ENCODE measurements at places on chromosomes 4 and X.

- no peak for DNase-seq
Measured at GRCh38 chrX:46380148-46380752, 165.0 kb downstream of the ZNF674 start.

GRCh38 chr4:154231806-154232478 lies 259.7 kb downstream of the DCHS2 start:
- DNase-seq: no peak

- no peak for DNase-seq
Measured at GRCh38 chr4:129322920-129323319, 227.0 kb downstream of the C4orf33 start.

- no peak for DNase-seq
Measured at GRCh38 chrX:46710927-46711623, 47.8 kb downstream of the SLC9A7 start.

- DNase-seq: no peak
Measured at GRCh38 chrX:129599996-129600395, 54.8 kb downstream of the APLN start.

DNA sequence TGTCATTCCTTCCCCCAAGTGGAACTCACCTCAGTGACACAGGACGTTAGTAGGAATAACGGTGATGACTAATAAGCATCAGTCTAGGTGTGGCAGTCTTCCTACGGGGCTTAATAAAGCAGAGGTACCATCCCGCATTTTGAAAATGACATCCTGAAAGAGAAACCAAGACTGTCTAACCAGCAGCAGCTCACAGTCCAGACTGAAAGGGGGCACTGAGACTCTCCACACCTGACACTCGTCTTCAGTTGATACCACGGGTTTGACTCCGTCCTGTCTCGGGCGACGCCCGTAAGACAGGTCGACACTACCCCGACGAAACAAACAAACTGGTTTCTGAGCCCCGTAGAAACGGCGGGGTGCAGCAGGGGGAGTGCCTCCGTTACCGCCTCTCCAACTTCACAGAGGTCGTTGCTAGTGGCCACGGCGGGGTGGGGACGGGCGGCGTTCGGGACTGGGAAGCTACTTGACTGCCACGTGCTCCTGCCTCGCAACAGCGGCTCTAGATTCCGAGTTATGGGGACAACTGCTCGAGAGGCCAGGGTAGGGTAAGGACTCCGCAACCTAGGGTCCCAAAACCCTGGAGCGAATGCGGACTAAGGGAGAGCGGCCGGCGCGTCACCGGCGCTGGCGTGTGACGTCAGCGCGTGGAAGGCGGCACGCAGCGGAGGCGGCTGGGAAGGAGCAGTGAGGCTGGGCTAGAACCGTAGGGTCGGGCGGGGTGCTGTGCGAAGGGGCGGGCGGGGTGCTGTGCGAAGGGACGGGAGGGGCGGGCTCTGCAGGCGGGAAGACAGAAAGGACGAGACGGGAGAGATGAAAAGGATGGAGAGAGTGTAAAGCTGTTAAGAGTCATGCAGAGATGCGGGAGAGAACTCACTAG lies at the start of gene NEK1:
Gene NEK1, minus strand, starts transcription at position 593 of the 880 bp plus-strand sequence. CDS start 9,953 bp downstream, outside the sequence.
- DNase-seq: peak; percentile 89

GRCh38 chr4:147057611-147058190 lies 112.0 kb upstream of the TTC29 start:
- DNase-seq: peak; percentile 6

GRCh38 chrX:129665916-129666644 lies 11.3 kb upstream of the APLN start:
- no peak for DNase-seq

- no peak for DNase-seq
Measured at GRCh38 chr4:40515398-40516293, 114.0 kb downstream of the RBM47 start.

- no peak for DNase-seq
Measured at GRCh38 chrX:31423609-31424189, 351.9 kb upstream of the FTHL17 start.

- DNase-seq: no peak
Measured at GRCh38 chr4:30770049-30770549, 49.9 kb downstream of the PCDH7 start.

DNA sequence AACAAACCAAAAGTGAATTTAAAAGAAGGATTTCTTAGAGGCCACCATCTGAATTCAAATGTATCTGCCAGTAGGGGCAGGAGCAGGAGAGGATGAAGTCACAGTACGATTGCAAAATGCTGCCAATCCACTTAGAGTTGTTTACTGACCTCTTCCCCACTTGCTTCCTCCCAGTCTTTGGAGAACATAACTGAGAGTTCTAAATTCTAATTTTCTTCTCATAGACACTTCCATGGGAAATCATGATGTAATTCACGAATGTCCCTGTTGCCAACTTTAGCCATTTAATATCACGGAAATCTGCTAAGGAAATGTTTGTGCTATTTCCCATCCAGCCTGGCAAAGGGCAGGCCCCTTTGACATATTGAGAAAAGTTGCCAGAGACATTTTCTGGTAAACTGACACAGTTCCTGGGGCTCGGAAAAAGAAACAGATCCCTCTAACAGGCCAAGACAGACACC lies 33.6 kb upstream of the NOCT start:
- no peak for DNase-seq

- no peak for DNase-seq
Measured at GRCh38 chrX:130884627-130885026, 18.4 kb downstream of the ENOX2 start.

DNA sequence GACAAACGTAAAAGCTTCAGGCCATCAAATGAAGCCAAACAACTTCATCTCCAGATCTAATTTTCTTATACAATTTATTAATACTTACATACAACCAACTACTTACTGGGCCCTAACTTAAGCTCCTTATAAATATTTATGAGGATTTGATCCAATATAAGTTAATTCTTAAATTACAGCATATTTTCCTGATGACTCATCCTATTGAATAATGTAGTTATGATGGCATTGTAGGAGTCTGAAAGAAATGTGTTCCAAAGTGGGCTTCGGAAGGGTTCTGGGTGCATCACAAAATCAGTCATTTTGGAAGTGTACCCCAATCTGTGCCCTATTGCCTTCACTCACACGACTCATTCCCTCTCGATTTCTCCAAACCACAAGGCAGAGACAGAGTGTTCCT lies 455.1 kb upstream of the CTSO start:
- DNase-seq: no peak

- peak; percentile 100 for DNase-seq
Measured at GRCh38 chr4:128287871-128288688, 467 bp upstream of the PGRMC2 start.

DNA sequence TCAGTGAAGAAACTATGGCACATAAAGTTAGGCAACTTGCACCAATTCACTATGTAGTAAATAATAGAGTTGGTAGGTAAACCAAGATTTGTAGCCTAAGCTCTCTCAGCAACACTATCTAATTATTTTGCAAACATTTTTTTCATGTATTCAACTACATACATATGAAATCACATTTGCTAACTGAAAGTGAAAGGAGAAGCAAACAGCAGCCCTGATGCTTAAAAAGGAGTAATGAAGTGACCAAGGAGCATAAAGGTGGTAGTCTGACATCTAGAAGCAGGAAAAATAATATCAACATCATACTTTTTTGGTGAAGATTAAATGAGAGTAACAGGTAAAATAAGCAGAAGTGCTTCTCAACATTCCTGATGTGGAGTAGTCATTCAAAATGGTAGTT lies 603.7 kb downstream of the GRXCR1 start:
- DNase-seq: no peak

DNA sequence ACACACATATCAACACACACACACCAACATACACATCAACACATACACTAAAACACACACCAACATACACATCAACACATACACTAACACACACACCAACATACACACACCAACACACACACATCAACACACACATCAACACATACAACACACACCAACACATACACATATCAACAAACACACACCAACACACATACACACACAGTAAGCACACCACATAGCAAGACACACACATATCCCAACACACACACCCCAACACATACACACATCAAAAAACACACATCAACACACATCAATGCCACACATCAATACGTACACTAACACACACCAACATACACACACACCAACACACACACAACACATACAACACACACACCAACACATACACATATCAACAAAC lies 40.9 kb upstream of the MAN2B2 start:
- no peak for DNase-seq

GRCh38 chr4:136864604-136865185 lies 667.6 kb downstream of the PCDH18 start:
- peak; percentile 37 for DNase-seq

DNA sequence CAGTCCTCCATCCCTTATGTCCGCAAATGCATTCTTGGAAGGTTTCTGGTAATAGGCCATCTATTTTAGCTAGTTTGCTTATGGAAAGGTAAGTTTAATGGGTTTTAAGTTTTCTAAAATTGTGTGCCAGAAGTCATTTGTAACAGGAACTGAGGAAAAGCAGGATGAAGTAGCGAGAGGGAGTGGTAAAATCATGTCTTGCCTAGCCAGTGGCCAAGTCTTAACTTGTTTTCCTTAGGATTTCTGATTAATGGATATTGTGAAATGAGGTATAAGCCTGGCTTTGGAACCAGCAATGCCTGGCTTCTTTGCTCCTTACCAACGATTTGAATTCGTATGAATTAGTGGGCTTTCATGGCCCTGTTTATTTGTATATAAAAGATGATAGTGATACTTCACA lies 7.3 kb downstream of the SEC24B start:
- DNase-seq: no peak

DNA sequence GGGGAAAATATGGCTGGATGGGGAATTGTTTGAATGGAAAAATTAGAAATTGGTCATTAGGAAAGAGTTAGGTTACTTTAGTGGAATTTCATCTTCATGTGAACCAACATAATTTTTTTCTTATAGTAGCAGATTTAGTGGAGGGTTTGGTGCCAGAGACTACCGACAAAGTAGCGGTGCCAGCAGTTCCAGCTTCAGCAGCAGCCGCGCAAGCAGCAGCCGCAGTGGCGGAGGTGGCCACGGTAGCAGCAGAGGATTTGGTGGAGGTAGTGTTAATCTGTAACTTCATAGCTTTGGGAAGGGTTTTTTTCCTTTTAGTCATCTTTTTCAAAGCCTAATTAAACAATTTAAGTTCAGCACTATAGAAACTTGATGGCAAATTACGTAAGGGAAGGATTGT lies 13.2 kb downstream of the DDX3X start:
- no peak for DNase-seq

GRCh38 chr4:133803341-133803740 lies 398.2 kb downstream of the PABPC4L start:
- no peak for DNase-seq

GRCh38 chr4:80294206-80294605 lies 27.7 kb downstream of the FGF5 start:
- DNase-seq: no peak

- no peak for DNase-seq
Measured at GRCh38 chr4:47410271-47410670, 53.2 kb downstream of the COMMD8 start.

DNA sequence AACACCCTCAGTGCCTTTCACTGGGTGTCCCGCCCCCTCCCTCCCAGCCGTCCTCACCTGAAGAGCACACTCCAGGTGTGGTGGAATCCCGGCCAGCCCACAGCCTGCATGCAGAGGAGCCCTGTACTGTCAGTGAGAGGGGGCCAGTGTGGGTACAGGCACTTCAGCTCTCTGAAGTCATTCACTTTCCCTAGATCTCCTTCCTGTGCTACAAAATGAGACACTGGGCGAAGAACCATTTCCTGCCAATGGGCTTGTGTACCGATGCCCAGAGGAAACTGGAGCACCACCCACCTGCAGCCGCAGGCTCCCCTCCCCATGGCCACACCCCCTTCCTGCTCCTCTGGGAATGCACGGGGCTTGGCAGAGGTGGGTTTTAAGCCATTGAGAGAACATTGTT lies 73.9 kb upstream of the C4orf50 start:
- peak; percentile 12 for DNase-seq

GRCh38 chr4:147864607-147865006 lies 132.7 kb downstream of the ARHGAP10 start:
- DNase-seq: no peak

DNA sequence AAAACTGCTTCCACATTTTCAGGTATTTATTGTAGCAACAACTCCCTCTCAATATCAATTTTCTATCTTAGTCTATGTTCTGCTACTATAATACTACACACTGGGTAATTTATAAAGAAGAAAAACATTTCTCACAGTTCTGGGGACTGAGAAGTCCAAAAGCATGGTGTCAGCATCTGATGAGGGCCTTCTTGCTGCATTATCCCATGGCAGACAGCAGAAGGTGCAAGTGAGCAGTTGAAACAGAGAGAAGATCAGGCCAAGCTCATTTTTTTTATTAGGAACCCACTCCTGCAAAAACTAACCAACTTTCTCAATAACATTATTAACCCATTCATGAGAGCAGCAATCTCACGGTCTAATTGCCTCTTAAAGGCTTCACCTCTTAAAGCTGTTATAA lies 376.0 kb downstream of the RAB28 start:
- DNase-seq: no peak

DNA sequence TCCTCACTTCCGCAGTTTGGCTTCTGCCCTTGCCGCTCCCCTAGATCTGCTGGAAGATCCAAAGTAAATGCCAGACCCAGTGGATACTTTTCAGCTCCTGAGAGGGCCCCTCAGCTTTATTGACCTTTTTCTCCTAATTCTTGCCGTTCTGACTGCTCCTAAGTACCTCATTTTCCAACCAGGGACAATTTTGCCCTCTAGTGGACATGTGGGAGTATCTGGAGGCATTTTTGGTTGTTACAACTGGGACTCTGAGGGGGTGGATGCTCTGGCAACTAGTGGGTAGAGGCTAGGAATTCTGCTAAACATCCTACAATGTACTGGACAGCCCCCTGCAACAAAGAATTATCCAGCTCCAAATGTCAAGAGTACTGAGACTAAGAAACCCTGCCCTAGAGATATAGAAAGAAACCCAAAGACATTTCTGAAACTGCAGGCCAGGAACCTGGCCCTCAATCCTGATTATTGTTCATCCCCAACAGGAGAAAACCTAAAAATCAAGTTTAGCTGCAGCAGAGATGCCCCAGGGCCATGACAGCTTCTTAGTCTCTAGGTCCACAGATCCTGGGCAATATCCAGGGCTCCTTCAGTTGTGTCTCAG lies 3.4 kb downstream of the TEX13B start:
- peak; percentile 12 for DNase-seq

DNA sequence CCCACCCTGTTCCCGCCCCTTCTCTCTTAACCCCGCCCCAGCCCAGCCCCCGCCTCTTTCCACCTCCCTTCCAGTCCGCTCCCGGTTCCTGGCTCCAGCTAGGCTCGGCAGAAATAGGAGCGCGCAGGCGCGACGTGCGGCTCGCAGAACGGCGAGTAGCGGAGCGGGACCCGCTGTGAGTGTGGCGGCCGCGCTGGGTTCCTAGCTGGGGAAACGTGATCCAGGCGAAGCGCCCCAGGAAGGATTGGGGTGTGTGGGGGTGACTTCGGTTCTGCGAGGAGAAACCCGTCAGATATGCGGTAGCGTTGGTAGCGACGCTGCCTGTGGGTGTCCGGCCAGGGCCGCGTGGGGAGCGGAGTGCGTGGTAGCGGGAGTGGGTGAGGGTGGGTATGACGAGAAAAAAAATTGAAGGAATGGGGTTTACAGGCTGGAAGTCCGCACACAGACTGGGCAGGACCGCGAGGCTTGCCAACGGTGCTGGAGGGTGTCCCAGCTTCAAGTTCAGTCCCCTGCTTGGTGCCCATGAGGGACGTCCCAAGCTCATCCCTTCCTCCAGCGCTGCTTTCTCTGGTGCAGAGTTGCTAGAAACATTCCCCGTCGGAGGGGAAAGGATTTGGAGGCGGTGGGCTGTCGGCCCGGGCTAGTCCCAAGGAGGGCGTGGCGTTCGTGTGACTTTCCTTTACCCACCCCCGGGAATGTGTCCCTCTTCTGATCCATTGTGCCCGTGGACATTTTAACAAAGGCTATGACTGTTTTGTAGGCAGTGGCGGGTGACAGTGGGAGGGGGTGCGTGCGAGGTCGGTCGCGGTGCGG lies at the start of gene PRRG1:
Gene PRRG1, plus strand, starts transcription at position 144 of the 813 bp plus-strand sequence. CDS start 56,886 bp downstream, outside the sequence.
- no peak for DNase-seq

GRCh38 chrX:132119821-132120515 lies 7.9 kb downstream of the FRMD7 start:
- DNase-seq: no peak

All from CD4-positive, alpha-beta T cell treated with Interleukin-12 subunit alpha and Interleukin-12 subunit beta, for 1 hour (primary cell).